GM18507 (cell line): ENCODE measurements at places on chromosomes 7 and 10.

- no peak for DNase-seq
Measured at GRCh38 chr7:107830420-107830819, 27.4 kb upstream of the SLC26A3 start.

GRCh38 chr7:116209561-116210070, 723 bp upstream of the TES start:
- DNase-seq, result no peak

- DNase-seq, result no peak
Measured at GRCh38 chr7:150975536-150976319, 2.4 kb downstream of the KCNH2 start.

DNA sequence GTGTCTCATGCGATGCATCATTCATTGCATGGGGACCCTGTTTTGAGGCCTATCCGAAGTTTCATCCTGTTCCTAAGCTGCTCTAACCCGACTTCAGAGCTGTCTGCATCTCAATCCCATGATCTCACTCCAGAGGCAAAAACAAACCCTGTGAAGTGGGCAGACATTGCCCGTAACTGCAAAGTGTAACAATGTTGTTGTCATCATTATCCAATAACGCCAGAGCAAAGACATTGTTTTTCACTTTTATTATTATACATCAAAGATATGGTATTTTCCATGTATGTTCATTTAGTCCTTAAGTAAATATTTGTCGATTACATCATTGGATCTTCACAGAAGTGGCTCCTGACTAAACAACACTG, 246.7 kb downstream of the KLF6 start:
- DNase-seq, result no peak

DNA sequence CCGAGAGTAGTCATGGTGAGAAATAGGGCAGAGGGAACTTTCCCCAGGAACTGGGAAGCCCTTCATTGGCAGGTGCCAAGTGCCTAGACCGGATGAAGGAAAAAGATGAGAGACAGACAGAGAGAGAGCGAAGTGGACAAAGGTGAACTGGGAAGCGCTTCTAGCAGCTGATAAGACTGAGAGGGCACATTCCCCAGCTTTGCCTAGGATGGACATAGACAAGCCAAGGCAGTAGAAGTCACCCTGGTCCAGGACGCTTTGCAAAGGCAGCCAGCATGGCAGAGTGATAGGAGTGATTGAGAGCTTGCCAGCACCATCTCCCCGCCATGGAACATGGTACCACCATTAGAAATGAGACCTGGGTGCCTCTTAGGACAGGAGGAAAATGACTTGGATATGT, 372.8 kb upstream of the MGMT start:
- DNase-seq, result no peak

GRCh38 chr10:28704464-28705161, 27.3 kb downstream of the BAMBI start:
- no peak for DNase-seq

DNA sequence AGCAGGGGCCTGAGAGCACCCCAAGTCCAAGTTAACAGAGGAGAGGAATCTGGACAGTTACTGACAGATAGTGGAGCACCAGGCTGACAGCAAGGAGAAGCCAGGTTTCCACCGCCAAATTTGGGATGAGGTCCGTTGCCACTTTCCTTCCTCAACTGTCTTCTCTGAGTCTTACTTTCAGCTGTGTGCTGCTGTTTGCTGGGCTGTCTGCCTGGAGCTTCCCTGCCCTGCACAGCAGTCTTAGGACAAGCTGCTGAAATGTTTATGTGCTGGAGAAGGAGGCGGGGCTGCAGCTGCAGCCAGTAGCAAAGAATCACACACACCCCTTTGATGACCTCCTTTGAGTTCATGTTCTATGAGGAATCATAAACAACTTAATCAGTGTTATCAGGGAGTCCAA, 17.4 kb upstream of the CYP3A7 start:
- no peak for DNase-seq
